ENCODE measurements at places on chromosomes 11 and 22.

- DNase-seq, result no peak
Observed at GRCh38 chr22:33743756-33744155, 176.5 kb downstream of the LARGE1 start.

GRCh38 chr11:75536786-75537641 is 11.3 kb upstream of the GDPD5 start:
- DNase-seq, result peak; percentile 61

- DNase-seq, result no peak
Observed at GRCh38 chr11:110971140-110971539, 258.9 kb upstream of the ARHGAP20 start.

DNA sequence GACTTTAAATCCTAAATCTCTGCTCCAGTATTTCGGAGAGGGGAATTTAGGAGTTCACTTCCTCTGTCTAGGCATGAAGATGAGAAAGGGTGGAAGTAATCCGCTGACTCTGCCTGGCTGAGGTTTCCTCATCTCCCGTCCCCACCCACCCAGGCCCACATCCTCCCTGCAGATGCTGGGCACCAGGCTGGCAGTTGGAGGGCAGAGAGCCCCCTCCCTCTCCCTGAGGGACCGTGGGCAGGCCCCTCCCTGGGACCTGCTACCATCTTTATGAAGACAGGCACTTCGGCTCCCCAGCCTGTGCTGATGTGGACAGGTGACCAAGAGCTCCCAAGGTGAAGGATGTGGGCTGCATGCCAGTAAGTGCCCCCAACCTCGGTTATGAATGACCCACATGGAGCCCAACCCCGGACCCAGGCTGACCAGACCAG is 6.7 kb downstream of the CASTOR1 start:
- no peak for DNase-seq

GRCh38 chr22:29798801-29799200 is 31.6 kb downstream of the UQCR10 start:
- no peak for DNase-seq

GRCh38 chr22:38144025-38144405 is 33.5 kb upstream of the BAIAP2L2 start:
- DNase-seq, result no peak

GRCh38 chr11:28735511-28735910 is 627.3 kb downstream of the METTL15 start:
- DNase-seq, result no peak

- DNase-seq, result no peak
Observed at GRCh38 chr11:131033151-131033651, 116.9 kb upstream of the SNX19 start.

DNA sequence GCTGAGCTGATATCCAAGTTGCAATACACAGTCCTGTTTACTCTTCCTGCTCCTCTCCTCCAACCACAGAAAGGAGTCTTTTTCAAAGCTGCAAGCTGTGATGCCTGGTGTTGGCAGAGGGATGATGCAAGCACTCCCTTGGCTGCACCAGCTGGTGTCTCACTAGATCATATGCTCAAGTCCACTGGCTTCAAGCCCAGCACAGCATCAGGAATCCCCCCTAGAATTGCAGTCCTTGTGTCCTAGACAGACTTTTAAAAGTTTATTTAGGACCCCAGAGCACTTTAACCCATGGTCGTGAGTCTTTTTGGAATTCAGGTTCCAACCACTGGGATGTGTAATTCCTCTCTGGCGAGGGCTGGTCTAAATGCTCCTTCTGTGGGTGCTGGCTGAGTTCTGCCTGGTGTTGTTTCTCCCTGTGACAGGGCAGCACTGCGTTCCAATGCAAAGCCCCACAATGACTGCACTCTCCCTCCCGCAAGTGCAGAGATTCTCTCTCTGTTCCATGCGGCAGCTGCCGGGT is 1.9 kb upstream of the HEPN1 start:
- DNase-seq, result no peak

DNA sequence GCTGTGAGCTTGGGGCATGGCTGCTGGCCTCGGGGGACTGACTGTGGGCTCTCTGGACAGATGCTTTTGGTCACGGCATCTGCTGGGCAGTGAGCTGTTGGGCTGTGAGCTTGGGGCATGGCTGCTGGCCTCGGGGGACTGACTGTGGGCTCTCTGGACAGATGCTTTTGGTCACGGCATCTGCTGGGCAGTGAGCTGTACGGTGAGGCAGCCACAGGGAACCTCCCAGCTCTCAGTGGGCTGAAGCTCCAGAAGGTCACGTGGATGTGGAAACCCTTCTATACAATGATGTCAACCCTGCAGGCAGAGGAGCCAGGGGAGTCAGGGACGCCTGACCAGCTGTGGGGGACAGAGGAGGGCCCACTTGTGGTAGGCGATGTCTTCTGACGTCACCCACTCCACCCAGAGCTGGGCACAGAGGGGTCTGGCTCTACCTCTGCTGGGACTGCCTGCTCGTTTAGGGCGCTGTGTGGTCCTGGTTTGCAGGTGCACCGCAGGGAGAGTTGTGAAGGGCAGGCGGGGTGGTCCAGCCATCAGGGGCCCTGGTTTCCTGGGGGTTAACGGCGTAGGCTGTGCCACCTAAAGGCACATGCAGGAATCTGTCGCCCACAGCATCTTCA is 1331.3 kb downstream of the BRD1 start:
- no peak for DNase-seq

GRCh38 chr11:126072141-126072741 is 9.6 kb upstream of the CDON start:
- no peak for DNase-seq

DNA sequence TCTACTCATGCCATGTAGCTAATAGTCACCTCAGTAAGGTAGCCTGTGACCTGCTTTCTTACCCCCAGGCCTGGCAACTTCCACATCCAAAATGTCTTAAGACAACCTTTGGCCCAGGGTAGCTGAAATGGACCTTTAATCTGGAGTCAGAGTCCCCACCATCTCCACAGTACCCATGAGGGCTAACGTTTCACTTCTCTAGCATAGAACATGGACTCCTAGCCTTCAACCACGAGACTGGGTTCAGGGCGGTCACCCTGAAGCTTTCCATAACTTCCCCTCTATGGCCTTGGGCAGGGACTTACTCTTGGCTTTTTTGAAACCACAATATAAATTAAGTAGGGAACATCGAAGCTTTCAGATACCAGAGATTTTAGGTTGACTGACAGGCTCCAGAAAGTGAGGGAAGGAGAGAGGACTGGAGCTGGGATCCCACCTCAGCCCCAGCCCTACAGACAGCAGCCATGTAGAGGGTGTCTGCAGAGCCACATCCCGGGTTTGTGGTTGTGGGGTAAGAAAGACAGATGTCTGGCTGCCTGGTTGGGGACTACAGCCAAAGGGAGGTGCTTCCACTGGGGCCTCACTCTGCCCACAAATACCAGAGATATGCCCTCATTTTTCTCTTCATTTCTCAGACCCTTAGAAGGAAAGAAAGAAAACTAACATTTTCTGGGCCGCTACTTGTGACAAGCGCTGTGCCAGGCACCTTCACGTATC is 2.6 kb downstream of the TBC1D10A start:
- DNase-seq, result no peak

DNA sequence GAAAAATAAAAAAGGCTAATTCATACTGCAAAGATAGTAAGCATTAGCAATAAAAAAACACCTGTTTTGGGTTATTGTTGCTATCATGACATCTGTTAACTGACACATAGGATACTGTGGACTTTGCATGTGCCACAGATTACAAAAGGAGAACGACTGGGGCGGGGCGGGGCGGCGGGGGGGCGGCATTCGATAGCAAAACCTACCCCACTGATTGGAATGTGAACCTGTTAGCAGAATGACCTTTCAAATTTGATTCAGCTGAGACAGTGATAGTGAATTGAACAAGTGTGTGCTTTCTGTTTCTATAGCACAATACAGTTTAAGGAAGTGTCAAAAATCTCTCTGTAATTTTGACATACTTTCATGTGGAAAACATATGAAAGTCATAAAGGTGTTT is 14.9 kb downstream of the MMP20 start:
- DNase-seq, result no peak

DNA sequence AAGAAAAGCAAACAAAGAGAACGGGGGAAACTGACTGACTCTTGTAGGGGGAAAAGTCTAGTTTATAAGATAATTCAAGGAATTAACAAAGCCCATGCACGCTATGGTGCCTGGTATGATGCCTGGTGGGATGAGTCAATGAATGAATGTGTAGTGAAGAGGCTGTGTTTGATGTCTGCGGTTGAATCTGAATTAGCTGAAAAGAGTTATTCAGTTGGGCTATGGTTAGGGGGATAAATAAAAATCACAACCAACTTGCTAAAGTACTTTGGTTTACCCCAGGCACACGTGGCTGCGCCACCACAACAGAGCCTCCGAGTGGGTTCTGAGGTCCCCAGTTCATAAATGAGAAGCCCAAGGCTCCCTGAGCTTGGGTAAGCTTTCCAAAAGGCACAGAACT is 369.3 kb upstream of the SYN3 start:
- no peak for DNase-seq

DNA sequence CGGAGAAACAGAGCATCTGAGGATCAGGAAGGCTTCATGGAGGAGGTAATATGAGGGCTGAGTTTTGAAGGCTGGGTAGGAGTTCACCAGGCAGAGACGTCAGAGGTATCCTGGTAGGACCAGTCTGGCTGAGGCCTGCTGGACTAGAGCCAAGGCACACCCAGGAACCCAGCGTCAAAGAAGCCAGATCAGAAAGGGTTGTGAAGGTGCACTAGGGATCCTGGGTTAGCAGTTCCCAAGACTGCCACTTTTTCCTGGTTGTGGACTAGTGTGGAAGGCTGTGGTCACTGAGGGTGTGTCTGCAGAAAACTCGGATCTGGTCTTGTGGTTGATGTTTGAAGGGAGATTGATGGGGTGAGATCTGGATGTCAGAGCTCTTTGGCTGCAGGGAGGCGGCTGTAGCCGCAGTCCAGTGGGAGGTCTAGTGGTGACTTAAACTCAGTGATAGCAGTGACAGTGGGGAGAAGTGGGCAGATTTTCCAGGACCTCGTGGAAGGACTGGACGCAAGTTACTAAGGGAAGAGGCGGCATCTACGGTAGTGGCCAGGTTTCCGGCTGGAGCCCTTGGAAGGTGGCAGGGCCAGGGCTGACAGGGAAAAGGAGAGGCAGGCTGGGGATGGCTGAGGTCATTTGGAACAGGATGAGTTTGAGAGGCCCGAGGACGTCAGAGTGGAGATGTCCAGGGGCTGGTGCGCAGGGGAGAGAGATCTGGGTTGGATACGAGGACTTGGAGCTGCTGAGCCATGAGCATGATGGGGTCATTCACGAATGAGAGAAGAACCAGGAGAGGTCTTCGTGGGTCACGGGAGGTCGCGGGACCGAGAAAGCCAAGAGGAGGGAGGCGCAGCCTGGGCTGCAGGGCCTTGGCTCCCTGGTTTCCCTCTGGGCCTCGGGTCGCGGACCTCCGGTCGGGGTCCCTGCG is 10.9 kb downstream of the RELA start:
- DNase-seq, result peak; percentile 12
